Cortex of kidney (tissue), 1 donor: ENCODE measurements at places on chromosomes 3 and 15.

- DNase-seq, result no peak
These were observed 54.9 kb downstream of the EPHB3 start for GRCh38 chr3:184616436-184616835.

GRCh38 chr15:50261981-50262380 lies 3.5 kb downstream of the HDC start:
- no peak for DNase-seq

- DNase-seq, result no peak
These were observed 127.6 kb upstream of the LPP start for GRCh38 chr3:188026191-188026968.

- no peak for DNase-seq
These were observed 52.7 kb downstream of the SNTN start for GRCh38 chr3:63705092-63705645.

GRCh38 chr3:170726976-170727661 lies 141.2 kb upstream of the SLC7A14 start:
- DNase-seq, result no peak

DNA sequence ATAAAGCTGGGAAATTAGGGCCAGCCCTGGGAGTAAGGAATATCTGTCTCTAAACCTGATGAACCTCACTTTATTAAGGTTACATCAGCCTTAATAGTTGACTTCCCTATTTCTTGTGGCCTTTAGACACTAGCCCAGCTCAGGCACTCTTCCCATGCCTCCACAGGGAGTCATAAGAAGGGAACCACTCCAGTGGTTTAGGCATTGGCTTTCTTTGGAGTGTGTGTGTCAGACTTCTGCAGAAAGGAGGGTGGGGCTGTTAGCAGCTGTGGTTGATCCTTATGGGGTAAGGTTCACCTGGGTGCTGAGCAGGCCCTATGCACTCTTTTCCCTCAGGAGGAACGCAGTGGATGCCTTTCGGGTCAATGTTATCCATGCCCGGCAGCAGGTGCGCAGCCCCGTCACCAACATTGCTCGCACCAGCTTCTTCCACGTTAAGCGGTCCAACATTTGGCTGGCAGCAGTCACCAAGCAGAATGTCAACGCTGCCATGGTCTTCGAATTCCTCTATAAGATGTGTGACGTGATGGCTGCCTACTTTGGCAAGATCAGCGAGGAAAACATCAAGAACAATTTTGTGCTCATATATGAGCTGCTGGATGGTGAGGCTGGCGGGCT lies 4.0 kb downstream of the AP2M1 start:
- no peak for DNase-seq

DNA sequence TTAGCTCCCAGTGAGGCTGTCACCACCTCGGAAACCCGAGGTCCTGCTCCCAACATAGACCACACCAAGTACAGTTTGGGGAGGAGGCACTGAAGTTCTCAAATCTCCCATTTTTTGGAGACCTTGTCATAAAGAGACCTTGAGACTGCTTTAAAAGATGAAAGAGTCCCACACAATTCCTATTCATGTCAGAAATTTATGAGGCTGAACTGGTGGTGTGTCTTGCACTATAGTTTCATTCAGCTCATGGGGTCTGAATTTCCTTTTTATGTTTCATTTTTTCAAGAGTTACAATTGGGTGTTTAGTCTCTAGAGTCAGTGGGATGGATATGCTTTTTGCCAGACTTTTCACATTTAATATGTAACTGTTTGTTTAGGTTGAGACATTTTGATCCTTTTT lies 318.1 kb upstream of the LRRFIP2 start:
- DNase-seq, result no peak

GRCh38 chr3:152323834-152324233 lies 55.1 kb downstream of the MBNL1 start:
- DNase-seq, result no peak

GRCh38 chr15:47616876-47617275 lies 100.4 kb upstream of the SEMA6D start:
- no peak for DNase-seq

- DNase-seq, result no peak
These were observed 80.8 kb downstream of the GHSR start for GRCh38 chr3:172367205-172368105.
